Stimulated activated CD4-positive, alpha-beta T cell treated with anti-CD3 and anti-CD28 coated beads, Interleukin-1b, Interleukin-23, amount 100 ng/mL, for 48 hours (primary cell): ENCODE measurements at places on chromosomes 6 and 20.

- DNase-seq, result peak; percentile 57
Observed at GRCh38 chr6:159978291-159979135, 9.6 kb downstream of the IGF2R start.

- DNase-seq, result no peak
Observed at GRCh38 chr6:93304505-93304904, 114.9 kb downstream of the EPHA7 start.

DNA sequence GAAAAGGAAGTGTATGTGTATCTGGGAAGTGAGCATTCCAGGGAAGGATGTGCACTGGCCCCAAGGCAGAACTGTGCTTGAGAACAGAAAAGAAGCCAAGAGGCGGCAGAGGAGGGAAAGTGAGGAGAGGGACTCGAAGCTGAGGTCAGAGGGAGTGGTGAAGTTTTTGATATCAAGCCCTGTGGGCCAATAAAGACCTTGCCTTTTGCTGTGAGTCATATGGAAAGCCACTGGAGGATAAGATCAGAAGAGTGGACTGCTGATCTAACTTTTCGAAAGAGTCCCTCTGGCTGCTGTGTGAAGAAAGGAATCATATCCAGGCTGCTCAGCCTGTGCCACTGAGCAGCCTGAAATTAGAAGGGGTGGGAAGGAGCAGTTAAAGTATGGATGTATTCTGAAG is 99.4 kb downstream of the EYA4 start:
- DNase-seq, result no peak

- no peak for DNase-seq
Observed at GRCh38 chr20:64092258-64093012, 8.2 kb upstream of the LKAAEAR1 start.

DNA sequence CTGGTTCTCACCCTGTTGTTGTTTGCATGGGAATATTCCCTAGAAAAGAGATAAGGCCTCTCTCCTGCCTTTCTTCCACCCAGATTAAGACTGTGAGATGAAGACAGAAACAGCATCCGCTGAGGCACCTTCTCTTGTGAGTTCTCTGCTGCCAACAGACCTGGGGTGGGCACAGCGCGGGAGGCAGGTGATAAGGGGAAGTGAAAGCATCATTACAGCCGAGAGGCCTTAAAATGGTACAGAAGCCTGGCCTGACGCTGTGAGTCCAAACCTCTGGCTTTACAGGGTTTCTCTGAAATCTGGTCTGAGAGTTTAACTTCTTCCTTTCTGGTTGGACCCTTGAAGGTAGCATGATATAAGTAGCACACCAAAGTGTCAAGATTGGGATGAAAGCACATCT is 21.0 kb upstream of the IYD start:
- DNase-seq, result no peak

- DNase-seq, result no peak
Observed at GRCh38 chr6:113067612-113068275, 720.6 kb downstream of the RFPL4B start.

DNA sequence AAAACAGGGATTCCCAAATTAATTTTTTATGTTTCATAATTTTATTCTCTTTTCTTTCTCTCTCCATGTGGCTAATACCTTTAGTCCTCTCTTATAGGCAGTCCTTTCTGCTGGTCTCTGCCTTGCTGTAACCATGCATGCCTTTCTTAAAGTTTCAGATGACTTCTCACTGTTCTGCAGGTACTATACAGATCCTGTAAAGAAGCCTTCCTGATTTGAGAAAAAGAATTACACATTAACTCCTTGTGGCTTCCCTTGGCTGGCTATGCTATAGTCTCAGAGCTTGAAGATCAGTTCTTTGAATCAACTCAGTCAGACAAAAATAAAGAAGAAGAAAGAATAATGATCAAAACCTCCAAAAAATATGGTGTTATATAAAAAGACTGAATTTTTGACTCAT is 7.3 kb upstream of the GPR63 start:
- DNase-seq, result no peak

GRCh38 chr6:105994118-105994590 is 92.0 kb upstream of the PRDM1 start:
- peak; percentile 32 for DNase-seq

DNA sequence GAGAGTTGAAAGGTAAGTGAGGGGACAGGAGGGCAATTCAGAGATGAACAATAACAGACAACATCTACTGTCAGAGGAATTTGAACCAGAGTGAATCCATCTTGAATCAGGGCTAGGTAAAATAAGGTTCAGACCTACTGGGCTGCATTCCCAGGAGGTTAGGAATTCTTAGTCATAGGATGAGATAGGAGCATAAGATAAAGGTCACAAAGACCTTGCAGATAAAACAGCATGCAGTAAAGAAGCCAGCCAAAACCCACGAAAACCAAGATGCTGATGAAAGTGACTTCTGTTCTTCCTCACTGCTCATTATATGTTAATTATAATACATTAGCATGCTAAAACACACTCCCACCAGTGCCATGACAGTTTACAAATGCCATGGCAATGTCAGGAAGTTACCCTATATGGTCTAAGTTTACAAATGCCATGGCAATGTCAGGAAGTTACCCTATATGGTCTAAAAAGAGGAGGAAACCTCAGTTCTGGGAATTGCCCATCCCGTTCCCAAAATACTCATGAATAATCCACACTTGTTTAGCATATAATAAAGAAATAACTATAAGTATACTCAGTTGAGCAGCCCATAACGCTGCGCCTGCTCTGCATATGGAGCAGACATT is 248.5 kb downstream of the HAO1 start:
- no peak for DNase-seq

DNA sequence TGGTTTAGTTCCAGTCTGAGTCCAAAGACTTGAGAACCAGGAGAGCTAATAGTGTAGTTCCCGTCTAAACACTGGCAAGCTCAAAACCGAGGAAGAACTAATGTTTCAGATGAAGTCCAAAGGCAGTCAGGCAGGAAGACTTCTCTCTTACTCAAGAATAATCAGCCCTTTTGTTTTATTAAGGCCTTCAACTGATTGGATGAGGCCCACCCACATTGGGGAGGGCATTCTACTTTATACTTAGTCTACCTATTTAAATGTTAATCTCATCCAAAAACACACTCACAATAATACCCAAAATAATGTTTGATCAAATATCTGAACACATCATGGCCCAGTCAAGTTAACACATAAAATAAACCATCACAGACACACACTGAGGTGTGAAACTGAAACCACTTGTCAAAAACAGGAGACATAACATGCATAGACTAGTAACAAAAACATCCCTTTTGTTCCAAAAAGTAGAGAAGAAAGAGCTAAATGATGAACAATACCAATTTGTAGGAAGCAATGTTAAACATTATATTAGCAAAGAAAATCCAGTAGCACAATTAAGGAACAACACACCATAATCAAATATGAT is 50.2 kb upstream of the SENP6 start:
- DNase-seq, result no peak

- no peak for DNase-seq
Observed at GRCh38 chr6:102623201-102623600, 1229.7 kb downstream of the GRIK2 start.

GRCh38 chr20:35887393-35888064 is 66.8 kb downstream of the SCAND1 start:
- DNase-seq, result no peak

DNA sequence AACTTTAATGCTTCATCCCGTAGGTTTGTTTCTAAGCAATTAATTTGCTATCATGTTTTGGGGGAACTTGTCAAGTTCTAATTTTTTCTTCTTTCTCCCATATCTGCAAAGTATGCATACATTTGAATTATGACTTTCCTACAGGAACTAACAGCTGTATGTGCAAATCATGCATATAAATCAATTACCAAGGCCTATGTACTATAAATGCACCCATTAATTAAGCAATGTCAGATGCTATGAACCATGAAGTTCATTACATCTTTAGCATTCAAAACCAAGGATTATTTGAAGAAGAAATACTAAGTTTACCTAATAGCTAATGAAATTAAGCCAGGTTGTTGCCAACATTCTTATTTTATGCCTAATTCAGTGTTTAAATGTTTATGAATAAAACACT is 851.3 kb downstream of the TFAP2A start:
- no peak for DNase-seq

GRCh38 chr6:7273709-7274108 is 39.3 kb downstream of the SSR1 start:
- no peak for DNase-seq

- no peak for DNase-seq
Observed at GRCh38 chr6:91433660-91434534, 847.0 kb upstream of the MAP3K7 start.

DNA sequence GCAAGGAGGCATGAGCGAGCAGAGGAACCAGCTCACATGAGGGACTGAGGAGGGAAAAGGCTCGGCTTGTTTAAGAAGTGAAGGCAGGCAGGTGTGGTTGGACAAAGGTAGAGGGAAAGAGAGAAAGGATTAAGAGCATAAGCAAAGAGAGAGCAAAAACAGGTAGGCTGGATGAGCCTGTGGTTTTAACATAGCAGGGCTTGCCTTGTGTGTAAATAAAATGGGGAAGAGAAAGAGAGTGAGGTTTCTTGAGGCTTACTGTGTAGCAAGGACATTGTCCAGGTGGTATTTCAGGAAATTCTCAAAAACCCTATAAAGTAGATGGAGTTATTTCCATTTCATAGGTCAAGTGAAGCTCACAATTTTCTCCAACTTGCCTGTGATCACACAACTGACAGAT is 93.9 kb upstream of the HDAC2 start:
- DNase-seq, result no peak

GRCh38 chr20:13877793-13878192 is 93.0 kb downstream of the NDUFAF5 start:
- no peak for DNase-seq

GRCh38 chr6:2245877-2246863 is 765 bp upstream of the GMDS start:
- DNase-seq, result peak; percentile 44

DNA sequence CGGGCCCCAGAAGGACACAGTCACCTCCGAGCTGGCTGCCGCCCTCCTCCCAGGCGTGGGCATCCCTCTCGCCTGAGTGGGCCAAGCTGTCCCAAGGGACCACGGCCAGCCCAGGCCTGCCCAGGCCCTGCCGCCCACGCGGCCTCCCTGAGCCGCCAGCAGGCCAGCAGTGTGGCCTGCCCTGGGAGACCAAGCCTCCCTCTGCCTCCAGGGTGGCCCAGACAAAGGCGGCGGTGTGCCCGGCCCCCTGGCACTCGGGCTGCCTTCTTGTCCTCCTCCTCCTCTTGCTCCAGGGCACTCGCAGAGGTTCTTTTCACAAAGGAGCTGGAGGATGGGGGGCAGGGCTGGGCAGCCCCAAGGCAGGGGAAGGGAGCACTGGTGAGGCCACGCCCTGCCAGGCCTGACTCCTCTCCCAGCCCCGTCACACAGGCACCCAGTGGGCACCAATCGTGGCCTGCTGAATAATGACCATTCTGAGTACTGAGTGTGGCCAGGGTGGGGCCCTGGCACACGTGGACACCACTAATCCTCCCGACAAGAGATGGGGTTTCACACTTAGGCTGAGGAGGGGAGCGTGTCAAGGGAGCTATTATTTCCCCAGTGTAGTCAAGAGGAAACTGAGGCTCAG is 25.3 kb downstream of the NOL4L start:
- no peak for DNase-seq

DNA sequence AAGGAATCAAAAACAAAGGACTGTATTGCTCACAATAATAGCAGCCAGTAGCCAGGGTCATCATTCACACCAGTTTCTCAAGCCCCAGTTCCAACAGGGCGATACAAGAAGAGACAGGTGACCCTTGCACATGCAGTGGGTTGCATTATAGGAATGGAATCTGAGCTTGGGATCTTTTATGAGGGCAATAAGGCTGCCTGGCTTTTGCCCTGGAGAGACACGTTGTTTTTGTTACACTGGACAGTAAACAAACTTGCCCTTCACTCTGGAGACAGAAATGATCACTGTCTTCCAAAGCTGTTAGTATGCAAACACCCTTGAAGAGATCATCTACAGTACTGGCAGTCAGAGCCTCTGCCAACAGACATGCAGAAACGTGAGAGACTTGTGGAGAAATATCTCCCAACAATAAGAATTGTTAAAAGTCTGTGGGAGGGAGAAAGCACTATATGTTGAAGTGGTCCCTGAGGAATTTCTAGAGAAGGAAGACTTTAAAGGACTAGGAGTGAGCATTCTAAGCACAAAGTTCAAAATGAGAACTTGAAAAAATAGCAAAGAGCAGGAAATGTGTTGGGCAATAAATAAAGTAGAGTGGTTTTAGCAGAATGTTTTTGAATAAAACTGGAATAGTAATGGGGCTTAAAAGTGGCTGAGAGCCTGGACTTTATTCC is 6.2 kb upstream of the COL12A1 start:
- no peak for DNase-seq

GRCh38 chr20:10495173-10495572 is 60.1 kb downstream of the SLX4IP start:
- DNase-seq, result no peak

DNA sequence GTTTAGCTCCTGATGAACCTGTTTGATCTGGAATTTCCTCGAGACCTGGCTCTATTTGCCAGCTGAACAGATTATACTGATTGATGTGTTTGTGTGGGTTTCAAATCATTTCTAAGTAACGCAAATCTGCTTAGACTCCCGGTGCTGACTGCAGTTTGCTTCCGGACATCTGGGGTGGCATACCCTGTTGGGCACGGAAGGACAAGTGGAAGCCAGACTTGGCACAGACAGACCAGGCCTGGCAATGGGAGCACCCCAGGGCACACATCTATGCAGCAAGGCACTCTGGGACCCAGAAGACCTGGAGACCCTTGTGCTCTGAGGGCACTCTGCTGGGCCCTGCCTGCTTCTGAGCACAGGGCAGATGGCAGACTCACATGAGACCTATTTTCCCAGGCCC is 433.7 kb upstream of the CHD6 start:
- no peak for DNase-seq

GRCh38 chr6:125853168-125853567 is 62.4 kb downstream of the NCOA7 start:
- no peak for DNase-seq

GRCh38 chr6:43622541-43622940 is 6.5 kb downstream of the GTPBP2 start:
- no peak for DNase-seq

DNA sequence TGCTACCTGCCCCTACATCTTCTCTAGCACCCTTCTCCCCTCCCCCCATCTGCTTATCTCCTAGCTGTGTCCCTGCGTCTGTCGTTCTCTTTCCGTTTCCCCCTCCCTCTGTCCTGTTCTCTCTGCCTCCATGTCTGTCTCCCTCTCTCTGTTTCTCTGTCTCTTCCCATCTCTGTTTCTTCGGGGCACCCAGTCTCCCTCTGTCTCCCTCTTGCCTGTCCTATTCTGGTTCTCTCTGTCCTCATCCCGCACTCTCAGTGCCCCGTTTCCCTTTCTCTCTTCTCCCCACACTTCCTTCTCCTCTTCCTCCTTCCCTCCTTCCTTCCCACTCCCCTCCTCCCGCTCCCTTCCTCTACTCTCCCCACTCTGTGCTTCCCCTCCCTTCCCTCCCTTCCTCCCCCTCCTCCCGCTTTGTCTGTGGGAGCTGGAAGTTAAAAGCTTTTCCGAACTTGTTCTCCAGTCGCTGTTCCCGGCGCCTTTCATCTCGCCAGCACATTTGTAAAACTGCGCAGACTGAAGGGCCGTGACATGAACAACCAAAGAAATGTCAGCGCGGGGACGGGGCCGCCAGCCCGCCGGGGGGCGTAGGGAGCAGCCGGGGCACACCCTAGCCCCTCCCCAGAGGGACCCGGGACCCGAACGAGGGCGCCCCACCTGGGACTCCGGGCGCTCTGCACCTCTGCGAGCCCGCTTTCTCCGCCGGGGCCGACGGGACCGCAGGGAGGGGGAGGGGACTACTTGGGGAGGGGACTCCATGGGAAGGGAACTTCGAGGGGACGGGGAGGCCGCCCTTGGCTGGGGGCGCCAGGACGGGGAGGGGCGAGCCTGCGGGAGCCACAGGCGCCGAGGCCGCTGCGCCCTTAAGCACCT is 4.0 kb upstream of the CDH22 start:
- no peak for DNase-seq
